ENCODE measurements at places on chromosomes 7 and 10.

DNA sequence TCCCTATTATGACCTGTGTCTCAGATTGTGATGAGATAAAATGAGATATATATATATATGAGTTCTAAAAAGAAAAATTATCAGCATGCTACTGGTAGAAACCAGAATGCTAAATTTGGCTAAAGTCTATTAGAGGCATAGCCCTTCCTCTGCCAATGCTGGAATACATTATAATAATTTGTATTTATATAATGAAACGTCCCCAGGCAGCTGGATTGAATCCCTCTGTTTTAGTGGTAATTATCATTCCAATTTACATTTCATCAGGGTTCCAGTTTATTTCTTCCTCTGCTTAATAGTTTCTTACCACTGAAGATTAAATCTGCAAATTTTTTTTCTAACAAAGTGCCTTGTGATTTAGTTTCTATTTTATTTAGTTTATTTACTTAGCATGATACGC, 71.8 kb upstream of the ABI1 start:
- no peak for DNase-seq

GRCh38 chr7:48976253-48976652, 51.9 kb downstream of the CDC14C start:
- no peak for DNase-seq

- DNase-seq: no peak
These were observed 8.5 kb downstream of the CLIP2 start for GRCh38 chr7:74297516-74298233.

GRCh38 chr7:20200361-20200760, 16.8 kb downstream of the MACC1 start:
- DNase-seq: no peak

- no peak for DNase-seq
These were observed 21.5 kb upstream of the AKR1B10 start for GRCh38 chr7:134505856-134506255.

DNA sequence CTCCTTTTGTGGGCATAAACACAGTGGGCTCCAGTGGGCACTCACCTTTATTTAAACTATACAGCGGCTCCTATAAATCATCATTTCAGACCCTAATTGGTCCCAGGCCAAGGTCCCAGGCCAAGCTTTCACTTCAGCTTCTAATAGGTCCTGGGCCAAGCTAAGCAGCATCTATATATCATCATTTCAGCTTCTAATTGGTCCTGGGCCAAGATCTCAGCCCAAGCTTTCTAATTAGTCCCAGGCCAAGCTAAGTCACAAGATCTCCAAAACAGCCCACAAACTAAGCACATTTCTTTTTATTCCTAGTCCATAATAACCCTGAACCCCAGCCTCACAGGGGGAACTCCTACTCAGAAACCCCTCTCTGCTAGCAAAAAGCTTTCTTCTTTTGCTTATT, 47.1 kb downstream of the ZNF680 start:
- no peak for DNase-seq

- DNase-seq: no peak
These were observed 1.4 kb downstream of the GIMAP5 start for GRCh38 chr7:150738591-150739001.

DNA sequence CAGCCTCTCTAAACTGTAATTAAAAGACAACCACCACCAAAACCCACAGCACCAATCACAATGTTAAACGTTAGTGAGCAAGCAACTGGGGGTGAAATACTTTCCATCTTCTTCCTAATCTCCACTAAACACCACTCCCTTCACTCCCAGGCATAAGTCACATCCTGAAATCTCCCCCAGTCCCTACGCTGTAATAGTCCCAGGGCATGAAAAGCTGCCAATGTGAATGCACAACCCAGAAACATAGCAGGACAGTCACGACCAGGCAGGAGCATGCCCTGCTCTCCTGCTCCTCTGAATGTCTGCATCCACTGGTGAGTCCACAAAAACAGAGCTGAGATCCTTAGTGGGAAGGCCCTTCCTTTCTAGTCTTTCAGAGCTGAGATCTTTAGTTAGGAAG, 288.9 kb downstream of the PARD3 start:
- no peak for DNase-seq

- DNase-seq: no peak
These were observed 110.5 kb upstream of the HABP2 start for GRCh38 chr10:113442336-113442735.

DNA sequence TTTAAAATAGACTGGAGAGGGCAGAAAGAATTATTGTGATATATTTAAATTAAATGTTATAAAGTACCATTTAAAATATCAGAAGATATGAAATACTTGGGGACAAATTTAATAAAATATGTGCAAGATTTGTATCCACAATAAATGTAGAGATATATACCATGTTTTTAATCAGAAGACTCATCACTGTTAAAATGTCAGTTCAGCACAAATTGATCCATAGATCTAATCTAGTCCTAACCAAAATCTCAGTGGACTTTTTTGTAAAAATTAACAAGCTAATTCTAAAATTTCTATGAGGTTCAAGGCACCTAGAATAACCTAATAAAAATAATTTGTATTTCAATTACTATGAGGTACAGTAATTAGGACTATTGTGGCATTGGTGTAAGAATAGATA, 96.4 kb downstream of the CTNNA3 start:
- no peak for DNase-seq

- no peak for DNase-seq
These were observed 52.7 kb upstream of the SLC29A3 start for GRCh38 chr10:71266147-71266917.

GRCh38 chr7:114740941-114741340, 181.0 kb upstream of the MDFIC start:
- DNase-seq: no peak

- DNase-seq: no peak
These were observed 40.6 kb upstream of the ECHDC3 start for GRCh38 chr10:11701451-11702095.

GRCh38 chr7:149733924-149734790, 39.2 kb downstream of the ZNF467 start:
- no peak for DNase-seq

DNA sequence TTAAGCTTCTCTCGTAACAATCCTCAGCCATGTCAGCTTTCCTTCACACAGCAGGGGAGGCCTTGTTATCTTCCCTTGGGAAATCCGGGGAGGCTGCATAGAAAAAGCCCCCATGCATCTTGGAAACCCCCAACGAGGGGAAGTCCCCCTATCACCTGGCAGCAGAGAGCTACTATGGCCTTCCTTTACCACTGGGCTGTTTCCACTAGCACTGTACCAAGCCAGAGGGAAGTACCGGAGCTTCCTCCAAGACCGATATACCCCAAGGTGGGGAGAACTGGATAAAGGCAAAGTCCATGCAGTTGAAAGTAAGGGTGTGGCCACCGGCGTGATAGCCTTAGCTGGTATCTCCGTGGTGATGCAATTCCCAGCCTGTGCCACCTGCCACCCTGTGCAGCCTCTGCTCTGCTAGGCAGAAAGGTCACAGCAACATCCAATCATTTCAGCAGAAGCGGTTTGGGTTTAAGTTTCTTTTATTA, 4.4 kb upstream of the CLIP2 start:
- no peak for DNase-seq

- DNase-seq: peak; percentile 88
These were observed 21.0 kb downstream of the NUDT13 start for GRCh38 chr10:73131301-73131700.

GRCh38 chr10:31855033-31855432, 73.6 kb downstream of the ARHGAP12 start:
- no peak for DNase-seq

DNA sequence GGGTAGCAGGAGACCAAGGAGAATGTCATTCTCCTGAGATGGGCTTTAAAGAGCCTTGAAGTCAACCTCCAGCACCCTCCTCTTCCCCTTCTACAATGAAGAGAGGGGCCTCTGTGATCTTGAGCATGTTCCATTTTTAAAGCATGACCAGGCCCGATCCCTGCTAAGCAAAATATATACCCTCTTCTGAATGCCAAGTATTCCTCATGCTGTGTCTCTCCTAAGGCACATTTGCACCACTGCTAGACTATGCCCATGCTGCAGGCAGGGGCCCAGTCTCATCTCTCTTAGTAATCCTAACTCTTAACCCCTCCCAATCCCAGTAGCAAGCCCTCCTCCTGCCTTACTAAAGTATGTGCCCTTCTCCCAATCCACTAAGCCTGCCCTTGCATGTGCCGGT, 18.4 kb downstream of the SORBS1 start:
- no peak for DNase-seq

DNA sequence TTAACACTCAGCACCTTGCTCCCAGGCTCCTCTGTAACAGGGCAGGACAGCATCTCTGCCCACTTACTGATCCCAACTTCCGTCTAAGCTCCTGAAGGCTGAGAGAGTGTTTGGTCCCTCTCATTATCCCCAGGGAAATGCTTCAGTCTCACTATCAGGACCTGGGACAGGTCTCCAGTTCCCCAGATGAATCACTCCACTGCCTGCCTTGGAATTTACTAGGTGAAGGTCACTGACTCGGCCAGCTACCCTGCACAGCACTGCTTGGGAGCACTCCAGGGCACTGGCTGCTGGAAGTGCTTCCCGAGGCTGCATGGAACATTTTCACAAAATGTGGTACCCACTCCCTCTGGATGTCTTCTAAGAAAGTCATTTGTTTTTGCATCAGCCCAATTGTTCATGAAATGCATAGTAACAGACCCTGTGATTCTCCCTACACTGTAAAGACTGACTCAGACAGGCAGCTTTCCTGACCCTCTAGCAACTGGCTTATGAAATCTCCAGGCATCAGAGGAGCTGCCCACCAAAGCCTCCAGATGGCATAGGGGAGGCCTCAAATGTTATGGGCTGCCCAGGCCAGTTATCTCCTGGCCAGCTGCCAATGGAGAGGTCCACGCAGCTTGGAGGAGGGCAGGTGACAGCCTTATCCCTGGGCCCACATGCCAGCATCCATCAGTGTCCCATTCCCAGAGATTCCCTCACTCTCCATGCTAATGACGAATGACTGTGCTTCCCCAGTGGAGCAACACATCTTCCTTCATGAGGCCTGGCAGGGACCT, 89.1 kb downstream of the GFRA1 start:
- DNase-seq: no peak

- no peak for DNase-seq
These were observed 82.0 kb downstream of the FGFR2 start for GRCh38 chr10:121516093-121516865.

GRCh38 chr10:88097536-88097935, 234.1 kb downstream of the PTEN start:
- DNase-seq: no peak

GRCh38 chr7:74059681-74060588, 23.7 kb upstream of the LIMK1 start:
- no peak for DNase-seq

DNA sequence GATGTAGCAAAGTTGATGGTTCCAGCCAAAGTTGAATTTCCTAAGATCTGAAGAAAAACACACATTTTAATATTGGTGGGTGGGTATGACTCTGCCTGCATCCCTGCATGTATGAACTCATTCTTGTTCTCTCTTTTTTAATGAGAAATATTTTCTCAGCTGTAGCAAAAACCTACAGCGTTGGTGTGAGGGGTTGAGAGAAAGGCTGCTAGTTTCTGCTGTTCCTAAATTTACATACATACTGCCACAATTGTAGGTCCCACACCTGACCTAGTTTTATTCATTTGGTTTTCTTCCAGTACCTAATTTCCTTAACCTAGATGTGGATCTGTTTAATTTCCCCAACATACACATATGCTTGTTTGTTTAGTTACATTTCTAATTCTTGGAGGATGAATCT, 4.6 kb downstream of the AGFG2 start:
- DNase-seq: no peak

- DNase-seq: no peak
These were observed 496.9 kb upstream of the CELF2 start for GRCh38 chr10:10520491-10521385.

DNA sequence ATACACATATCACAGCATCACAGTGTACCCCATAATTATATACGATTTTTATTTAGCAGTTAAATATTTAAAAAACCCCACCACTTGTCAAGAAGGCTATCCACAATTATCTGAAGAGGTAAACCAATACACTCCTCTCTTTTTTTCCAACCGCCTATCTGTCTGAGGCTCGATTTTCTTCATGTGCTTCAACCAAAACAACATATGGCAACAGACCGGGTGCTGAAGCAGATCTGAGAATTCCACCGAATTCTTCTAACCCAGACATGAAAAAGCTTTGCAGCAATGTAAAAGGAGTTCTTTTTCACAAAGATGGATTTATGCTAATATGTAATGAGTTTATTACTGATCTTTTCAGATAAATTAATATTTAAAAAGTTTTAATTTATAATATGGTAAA, 132.4 kb upstream of the RHEB start:
- DNase-seq: no peak

- DNase-seq: no peak
These were observed 69.3 kb downstream of the OSBPL3 start for GRCh38 chr7:24910551-24911212.

- no peak for DNase-seq
These were observed 219.7 kb upstream of the ZMIZ1 start for GRCh38 chr10:78849115-78849514.

DNA sequence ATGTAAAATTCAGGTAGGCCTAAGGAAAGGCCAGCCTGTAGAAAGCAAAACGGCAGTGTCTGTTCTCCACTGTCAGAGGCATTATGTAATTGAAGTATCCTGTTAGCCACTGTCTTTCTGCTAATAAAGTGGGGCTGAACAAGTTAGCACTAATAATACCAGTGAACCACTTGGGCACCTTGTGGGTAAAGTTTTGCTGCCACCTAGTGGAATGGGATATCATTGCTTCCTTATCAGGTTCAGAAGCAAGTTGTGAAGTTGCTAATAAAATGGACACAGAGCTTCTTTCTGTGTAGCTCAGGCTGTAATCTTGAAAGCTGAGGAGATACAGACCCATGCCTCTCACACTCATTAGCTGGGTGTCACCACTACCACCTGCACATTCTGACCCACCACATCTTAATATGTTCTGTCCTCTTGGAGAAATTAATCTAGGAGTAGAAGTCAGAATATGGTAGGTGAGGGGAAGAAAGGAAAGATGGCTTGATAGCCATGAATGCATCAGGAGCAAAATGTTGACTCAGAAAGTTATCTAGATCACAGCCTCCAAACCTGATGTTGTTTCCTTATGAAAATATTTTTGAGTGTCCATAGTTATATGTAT, 175.1 kb downstream of the SEPTIN7 start:
- peak; percentile 90 for DNase-seq

- no peak for DNase-seq
These were observed 51.4 kb downstream of the PCGF5 start for GRCh38 chr10:91271886-91272285.

GRCh38 chr7:12250232-12250631, 39.1 kb downstream of the TMEM106B start:
- no peak for DNase-seq

DNA sequence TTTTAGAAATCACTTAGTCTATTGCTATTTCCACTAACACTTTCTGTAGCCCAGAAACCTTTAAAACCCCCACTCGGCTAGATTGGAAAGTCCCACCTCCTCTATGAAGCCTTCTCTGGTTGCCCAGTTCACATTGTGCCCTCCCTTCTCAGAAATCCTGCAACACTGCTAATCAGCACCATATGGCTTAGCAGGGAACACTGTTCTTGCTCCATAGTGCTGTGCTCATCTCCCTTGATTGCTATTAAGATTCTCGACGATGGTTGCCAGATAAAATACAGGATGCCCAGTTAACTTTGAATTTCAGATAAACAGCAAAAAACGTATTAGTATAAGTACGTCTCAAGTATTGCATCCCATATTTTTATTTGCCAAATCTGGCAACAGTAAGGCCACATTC, 40.1 kb upstream of the XPNPEP1 start:
- no peak for DNase-seq

- peak; percentile 32 for DNase-seq
These were observed 733 bp upstream of the ARL5B start for GRCh38 chr10:18658271-18659124.

GRCh38 chr10:1097436-1097835, 41.3 kb downstream of the WDR37 start:
- no peak for DNase-seq

All from SK-MEL-5 (cell line).